Muscle of arm (tissue), 14 donors: ENCODE measurements at places on chromosomes 6 and 20. TPM values are rescaled to one million over a fixed set of nuclear protein-coding genes. Genes with fewer than 3 reads are reported as not detected.

Gene SNAP91
- polyA plus RNA-seq, result 1.4 TPM

Gene BIRC7
- polyA plus RNA-seq, result not detected

DNA sequence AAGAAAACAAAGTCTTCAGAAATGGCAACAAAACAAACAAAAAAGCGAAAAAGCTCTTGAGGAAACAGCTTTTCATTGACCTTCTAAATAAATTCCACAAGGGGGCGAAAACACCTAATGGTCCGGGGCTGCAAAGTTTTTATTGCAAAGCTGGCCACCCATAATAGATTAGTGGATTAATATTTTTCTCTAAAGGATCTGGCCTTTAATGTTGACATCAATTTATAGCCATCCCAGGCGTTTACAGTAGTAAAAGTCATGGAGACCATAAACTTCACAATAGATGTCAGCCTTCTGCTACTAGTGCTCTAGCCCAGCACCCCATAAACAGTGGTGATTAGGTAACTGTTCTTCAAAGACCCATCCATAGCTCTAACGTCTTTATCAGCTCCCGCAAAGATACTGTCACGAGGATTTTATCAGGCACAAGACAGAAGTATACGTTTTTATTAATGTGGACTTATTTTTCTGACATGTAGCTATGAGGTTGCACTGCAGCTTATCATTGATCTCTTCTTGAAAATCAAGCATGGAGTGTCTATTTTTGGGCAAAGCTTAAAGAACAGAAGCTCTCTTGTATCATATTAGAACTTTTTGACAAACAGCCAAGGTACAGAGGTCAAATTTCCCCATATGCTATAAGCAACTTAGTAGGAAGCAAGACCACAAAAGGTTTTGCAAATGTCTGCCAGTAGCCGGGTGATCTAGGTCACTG is 4.7 kb downstream of the CITED2 start:
- peak; percentile 60 for DNase-seq

DNA sequence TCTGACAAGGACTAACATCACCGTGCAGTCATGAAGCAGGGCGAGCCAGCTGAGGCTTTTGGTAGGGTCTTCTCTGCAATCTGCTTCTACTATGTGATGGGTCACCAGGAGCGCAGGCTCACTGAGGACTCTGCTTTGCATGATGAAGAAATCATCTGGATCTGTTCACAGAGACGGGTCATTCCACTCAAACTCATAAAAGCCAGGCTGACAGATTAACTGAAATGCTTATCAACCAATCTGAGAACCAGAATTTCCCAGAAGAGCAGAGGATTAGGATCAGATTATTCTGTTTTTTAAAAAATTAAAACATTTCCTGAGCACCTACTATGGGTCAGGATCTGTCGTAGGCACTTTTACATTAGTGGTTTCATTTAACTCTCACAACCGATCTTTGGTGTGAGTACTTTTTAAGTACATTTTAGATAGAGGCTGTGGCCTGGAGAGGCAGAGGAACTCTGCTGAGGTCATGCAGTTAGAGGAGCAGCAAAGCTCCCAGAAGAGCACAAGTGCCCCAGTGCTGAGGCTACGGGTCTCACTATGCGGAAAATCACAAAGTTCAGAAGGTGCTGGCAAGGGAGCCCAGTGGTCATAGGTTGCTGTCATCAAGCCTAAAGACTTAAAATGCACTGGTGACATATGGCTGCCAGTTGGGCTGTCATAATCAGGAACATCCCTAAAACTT is 109.1 kb downstream of the BACH2 start:
- no peak for DNase-seq

DNA sequence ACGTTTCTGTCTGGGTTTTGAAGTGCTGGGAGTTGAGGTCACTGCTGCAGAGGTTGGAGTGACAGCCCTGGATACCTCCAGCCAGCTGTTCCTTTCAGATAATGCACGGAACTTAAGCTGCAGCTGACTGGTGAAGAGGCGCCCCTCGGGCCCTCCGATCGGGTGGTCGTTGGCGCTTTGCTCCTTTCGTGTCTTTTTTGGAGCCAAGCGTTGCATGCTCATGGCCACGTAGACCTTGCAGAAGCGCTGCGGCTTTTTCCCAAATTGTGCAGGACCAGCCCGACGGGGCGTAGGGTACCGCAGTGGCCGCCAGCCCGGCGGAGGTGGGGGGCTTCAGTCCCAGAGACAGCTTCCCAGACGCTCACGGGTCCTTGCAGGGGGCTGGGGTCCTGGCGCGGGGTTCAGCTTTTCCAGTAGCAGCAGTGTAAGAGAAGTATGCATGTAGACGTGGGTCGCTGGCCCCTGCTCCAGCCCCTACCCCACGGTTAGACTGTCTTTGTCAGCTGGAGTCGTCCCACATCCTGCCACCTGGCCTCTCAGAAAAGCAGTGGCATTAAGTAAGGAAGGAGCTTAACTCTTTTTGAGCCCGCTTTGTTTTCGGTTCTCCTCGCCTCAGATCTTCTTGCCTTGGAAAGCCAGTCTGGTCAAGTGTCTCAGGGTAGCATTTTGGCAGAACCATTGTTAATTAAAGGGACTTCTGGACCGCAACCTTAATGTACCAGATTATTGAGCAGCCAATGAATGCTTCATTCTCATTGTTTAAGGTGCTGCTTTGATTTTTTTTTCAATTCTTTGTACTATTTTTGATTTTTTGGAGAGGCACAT is 838 bp downstream of the TNFAIP3 start:
- peak; percentile 51 for DNase-seq
